Skeletal muscle cell (primary cell): ENCODE measurements at places on chromosomes 3 and 15.

DNA sequence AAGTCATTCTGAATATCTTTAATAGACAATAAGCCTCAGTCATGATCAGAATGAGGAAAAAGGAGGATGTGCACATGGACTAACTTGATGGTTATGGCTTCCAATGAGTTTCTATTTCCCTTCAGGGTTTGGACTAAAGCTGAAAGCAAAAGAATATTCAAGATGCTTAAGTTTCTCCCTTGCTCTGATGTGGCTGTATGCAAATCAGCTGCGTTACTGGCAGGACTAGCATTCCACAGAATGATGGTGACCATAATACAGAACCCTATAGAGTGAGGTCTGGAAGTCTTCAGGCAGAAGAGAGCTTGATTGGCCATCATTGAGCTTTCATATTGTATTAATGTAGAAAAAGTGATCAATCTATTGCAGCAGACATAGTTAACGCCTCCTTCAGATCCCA, 466.0 kb downstream of the NLGN1 start:
- DNase-seq: no peak

DNA sequence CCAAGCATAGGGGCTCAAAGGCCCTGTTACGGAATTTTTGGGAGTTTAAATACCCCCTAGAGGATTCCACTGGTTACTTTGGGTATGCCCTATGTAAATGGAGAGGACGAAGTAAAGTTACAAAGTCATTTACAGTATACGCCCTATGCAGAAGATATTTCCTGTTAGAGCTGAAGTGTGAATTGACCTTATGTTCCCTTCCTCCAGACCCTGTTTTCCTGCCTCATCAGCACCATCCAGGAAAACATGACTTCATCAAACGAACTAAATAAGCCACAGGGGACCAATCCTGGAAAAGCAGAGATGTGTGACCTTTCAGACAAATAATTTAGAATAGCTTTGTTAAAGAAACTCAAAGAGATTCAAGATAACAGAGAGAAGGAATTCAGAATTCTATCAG, 177.4 kb downstream of the SQOR start:
- DNase-seq: no peak

GRCh38 chr15:83046558-83047127, 20.4 kb downstream of the BTBD1 start:
- peak; percentile 31 for DNase-seq

DNA sequence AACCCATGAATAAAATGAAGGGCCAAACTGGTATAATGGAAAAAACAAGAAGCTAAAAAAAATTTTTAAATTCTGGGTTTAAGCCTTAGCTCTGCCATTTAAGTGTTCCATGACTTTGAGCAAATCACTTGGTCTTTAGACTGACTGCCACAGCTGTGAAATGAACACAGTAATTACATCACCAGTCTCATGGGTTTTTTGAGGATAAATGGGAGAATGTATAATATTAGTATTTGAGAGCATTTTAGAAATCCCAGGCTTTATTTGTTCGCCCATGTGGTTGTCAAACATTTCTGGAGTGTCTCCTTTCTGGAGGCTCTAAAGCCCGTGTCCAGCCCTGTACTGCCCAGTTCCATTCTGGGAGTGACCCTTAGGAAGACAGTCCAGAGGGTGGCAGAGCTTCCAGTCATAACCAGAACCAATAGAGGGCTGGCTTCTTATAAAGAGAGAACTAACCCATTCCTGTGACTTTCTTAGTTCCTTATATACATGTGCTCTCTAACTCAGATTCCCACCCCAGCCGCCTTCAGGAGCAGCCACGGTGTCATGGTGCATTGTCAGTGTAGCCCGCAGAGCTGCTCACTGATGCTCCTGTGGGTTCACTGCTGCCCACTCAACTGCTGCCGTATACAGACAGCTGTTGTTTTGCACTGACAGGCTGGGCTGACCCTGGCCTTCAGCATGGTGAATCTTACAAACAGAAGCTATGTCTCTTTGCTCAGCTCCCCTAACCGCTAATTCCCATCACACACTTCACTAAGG, 44.7 kb downstream of the BOC start:
- DNase-seq: no peak

- DNase-seq: no peak
Observed at GRCh38 chr15:75107516-75107907, 84.1 kb downstream of the PPCDC start.

DNA sequence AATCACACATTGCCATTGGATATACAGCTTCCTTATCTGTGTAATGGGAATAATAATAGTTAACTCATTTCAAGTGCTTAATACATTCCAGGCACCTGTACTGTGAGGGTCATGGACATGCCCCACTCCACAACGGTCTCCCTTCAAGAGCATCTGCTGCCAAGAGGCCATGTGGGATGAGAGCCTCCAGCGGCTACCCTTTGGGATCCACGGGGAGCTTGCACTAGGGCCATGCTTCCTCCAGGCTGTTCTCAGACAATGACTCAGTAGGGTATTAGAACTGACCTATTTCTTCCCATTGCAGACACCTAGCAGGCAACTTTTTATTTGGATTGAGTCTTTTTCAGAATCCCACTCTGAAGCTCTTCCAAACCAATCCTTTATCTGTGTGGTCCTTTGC, 1078.9 kb downstream of the TUSC7 start:
- DNase-seq: no peak

GRCh38 chr3:120129718-120130513, 35.7 kb upstream of the GSK3B start:
- DNase-seq: no peak

DNA sequence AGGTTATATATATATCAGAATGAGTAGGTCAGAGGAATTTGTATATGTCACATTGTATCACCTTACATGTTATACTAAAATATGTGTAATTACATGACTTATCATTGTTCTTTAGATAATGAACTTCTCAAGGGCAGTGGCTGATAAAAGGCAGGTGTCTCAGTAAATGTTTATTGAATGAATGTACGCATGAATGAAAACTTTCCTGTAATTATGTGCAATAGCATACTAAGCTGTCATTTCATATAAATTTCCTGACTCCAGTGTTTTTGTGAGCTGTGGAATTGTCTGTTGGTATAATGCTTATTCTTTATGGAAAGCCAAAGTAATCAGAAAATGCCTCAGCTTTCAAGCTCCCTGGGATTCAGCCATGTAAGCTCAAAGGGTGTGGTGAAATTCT, 4.2 kb downstream of the TBC1D23 start:
- DNase-seq: no peak

DNA sequence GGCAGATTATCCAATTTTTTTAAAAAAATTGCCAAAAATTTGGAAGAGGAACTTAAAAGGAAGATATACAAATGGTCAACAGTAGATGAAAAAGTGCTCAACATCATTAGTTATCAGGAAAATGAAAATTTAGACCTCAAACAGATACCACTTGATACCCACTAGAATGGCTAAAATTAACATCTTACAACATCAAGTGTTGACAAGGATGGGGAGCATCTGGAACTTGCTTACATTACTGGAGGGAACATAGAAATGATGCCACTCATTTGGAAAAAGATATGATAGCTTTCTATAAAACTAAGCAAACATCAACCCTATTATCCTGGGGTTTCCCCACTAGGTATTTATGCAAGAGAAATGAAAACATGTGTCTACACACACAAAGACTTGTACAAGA, 284.5 kb upstream of the CHRNA7 start:
- no peak for DNase-seq

DNA sequence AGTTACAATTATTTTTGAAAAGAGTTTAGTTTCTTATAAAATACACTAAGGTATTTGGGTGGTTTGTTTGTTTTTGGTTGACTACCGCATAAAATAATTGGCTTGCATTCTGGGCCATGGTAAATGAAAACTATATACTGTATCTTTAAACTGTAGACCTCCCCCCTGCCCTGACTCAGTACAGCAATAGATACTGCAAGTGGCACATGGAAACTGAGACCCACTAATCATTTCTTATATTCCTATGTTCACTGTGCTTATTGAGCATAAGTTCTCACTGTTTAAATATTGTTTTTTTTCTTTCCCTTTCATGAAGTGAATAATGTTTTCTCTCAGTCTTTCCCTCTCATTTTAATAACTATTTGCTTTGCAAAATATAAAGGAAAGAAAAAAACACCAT, 45.8 kb downstream of the RASA2 start:
- no peak for DNase-seq

DNA sequence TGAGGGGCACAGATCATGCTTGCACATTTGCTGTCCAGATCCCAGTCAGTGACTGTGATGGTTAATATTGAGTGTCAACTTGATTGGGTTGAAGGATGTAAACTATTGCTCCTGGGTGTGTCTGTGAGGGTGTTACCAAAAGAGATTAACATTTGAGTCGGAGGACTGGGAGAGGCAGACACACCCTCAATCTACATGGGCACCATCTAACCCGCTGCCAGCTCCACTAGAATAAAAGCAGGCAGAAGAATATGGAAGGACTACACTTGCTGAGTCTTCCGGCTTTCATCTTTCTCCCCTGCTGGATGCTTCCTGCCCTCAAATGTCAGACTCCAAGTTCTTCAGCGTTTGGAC, 5.1 kb downstream of the GP9 start:
- no peak for DNase-seq

- DNase-seq: no peak
Observed at GRCh38 chr3:190699776-190700175, 162.7 kb downstream of the GMNC start.

DNA sequence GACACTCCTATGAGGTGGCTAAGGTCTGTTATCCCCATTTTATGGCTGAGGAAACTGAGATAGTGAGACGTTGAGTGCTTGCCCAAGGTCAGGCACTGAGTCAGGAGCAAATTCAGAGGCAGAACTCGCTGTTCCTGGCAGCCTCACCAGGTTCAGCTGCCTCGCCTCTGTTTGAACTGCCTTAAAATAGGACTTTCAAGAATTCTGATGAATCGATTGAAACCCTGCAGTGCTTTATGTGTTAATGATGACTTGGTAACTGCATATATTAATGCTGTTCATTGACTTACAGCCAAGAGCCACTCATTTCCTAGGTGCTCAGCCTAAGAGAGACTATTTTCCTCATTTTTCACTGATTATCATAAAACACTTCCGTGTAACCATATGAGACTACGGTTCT, 79.5 kb upstream of the BHLHE40 start:
- DNase-seq: no peak

GRCh38 chr3:105899516-105899915, 30.7 kb upstream of the CBLB start:
- peak; percentile 46 for DNase-seq

GRCh38 chr3:34131091-34131490, 332.7 kb downstream of the PDCD6IP start:
- no peak for DNase-seq
